Activated naive CD4-positive, alpha-beta T cell treated with Interleukin-2 at 50 U/mL for 16 hours (primary cell): ENCODE measurements at places on chromosomes 7 and 10.

GRCh38 chr7:41948503-41948902 is 245.6 kb upstream of the INHBA start:
- no peak for DNase-seq

DNA sequence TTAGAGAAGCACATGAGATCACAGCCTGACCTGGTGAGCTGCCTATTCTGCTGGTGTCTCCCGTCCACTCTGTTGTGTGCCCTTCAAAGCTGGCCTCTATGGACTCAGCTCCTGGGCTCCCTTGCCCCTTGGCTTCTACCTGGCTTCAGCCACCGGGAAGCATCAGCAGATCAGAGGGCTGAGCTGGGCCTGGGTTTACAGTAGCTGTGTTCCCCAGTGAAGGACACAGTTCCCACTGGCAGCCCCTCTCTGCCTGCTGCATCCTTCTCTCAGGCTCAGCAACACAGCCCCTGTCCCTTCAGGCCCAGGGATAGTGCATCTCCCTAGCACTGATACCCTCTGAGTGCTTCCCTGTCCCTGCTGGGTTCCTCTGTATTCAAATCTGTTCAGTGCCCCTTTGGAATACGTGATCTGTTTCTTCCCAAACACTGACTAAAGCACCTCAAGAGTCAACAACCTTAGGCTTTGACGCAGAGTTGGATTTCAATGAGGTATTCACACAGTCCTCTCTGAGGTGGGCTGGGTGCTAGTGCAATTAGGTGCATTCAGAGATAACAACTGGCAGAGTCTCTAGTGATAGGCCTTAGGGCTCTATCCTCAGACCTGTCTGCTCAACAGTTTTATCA is 109.8 kb downstream of the GRID1 start:
- DNase-seq = no peak

GRCh38 chr10:7193369-7193768 is 217.5 kb downstream of the SFMBT2 start:
- peak; percentile 35 for DNase-seq

DNA sequence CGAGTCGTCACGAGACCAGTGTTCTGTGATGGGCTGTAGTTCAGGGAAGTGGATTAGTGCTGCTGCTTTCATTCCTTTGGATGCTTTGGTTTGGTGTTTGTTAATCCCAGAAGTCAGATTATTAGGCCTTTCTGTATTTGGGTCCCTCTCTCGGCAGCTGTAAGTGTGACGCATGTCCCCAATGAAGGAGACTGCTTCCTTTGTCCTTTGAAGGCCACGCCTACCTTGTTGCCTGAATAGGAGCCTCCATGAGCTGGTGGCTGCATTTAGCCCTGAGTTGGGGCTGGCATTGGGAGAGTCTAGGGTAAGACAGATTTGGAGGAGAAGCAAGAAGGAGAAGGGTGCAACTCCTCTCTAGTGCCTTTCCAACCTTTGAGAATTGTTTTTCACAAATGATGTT is 34.5 kb downstream of the DOCK1 start:
- no peak for DNase-seq

DNA sequence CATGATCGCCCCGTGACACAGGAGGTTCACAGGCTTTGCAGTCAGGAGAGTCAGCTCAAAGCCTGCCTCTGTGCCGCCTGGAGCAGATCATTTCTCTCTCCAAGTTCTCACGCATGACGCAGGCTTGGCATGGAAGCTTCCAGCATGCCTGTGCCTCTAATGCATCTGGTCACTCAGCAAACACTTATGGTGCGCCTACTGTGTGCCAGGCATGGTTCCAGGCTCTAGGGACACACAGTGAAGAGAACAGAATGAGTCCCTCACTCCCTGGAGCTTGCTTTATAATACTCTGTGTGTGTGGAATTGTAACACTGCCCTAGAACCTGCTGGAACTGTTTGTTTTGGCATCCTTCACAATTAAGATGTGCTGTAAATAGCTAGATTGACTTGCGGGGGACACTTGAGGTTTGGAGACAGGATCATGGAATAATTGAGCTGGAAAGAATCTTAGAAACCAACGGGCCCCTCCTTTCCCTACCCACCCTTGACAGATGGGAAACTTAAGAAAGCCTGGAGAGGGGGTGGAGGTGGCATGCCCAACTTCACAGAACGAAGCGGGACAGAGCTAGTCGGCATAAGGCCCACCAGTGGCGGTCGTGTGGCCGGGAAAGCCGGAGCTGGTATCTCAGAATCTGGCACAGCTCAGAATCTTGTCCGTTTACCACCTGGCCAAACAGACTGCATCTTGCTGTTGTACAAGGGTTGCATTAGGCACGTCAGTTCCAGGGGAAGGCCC is 4.6 kb upstream of the MYH16 start:
- no peak for DNase-seq
